DMS79 (cell line): ENCODE measurements at places on chromosomes 6 and 20.
A peak's percentile ranks its signal among the peaks of the same experiment; 100 is the strongest.

- no peak for DNase-seq
Observed at GRCh38 chr20:16917636-16918035, 169.5 kb downstream of the OTOR start.

- no peak for DNase-seq
Observed at GRCh38 chr6:37480118-37480736, 19.5 kb downstream of the CCDC167 start.

GRCh38 chr6:88698661-88699060 lies 264.8 kb downstream of the RNGTT start:
- no peak for DNase-seq

GRCh38 chr6:152232501-152233151 lies 404.5 kb downstream of the SYNE1 start:
- no peak for DNase-seq

DNA sequence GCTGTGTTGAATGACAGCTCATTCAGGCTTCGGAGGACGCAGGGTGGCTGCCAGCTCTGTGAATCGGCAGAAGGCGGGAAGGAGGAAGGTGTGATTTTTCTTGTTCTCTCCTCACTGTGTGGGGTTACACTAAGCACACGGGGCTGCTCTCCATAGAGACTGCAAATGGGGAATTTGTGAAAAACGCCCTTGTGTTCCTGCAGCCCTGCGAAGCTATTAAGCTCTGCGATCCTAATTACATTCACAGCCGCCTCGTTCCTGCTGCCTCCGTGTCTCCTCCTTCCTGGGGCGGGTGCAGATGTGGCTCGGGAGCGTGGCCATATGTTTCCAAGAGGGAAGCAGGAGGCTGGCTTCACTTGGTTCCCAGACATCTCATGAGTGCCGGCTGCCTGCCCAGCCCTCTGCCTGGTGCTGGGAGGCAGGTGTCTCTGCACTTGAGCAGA lies 124.0 kb downstream of the TOX2 start:
- DNase-seq, result peak; percentile 14

DNA sequence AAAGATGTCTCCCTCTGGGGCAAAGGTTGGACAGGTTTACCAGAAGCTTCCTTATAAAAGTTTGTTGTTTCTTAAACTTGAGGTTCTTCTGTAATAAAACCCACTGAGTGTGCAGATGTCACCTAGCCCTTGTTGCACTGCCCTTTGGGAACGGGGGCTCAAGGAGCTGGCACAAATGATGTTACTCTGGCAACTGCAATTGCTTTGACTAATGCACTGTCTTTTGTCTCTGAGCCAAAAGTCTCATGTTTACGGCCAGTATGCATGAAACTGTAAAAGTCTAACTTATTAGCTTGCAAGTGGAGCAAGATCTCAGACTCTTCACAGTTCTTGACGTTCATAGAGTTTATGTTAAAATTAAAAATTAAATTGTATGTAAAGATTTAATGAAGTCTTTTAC lies 655.7 kb downstream of the EPHA7 start:
- no peak for DNase-seq

DNA sequence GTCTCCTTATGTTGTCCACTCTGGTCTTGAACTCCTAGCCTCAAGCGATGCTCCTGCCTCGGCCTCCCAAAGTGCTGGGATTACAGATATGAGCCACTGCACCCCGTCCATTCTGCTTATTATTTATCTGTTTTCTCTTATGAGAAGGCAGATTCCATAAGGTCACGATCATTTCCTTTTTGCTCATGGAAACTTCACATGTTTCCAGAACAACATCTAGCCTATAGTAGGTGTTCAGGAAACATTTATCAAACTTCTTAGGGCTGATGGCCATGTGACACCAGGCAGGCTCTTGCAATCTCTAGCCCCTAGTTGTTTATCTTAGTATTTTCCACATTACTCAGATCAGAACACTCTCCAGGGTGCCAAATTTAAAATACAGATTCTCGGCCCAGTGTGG lies 61.2 kb downstream of the ZFP64 start:
- no peak for DNase-seq

DNA sequence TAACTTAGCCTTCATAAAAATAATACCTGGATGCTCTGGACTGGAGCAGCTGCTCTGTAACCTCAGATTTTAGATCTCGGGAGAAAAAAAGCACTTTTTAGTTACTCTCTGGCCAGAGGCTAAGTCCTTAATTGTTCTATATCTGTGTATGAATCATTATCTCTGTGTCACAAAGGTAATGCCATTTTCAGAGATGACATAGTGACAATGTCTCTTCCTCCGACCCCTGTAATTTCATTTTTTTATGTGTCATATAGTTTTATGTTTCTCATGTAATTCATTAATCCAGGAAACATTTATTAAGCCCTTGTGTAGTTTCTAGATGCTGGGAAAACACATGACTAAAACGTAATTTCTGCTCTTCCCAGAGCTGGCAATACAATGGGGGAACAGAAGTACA lies 55.6 kb downstream of the SENP6 start:
- DNase-seq, result no peak
